Activated T-helper 17 cell treated with anti-CD3 and anti-CD28 coated beads, Interleukin-2, amount 50 U/mL, for 72 hours (primary cell): ENCODE measurements at places on chromosomes 5 and 9.
A peak's percentile ranks its signal among the peaks of the same experiment; 100 is the strongest.

- ATAC-seq = peak; percentile 68
These were observed 51.1 kb downstream of the C9orf152 start for GRCh38 chr9:110156902-110157301.

DNA sequence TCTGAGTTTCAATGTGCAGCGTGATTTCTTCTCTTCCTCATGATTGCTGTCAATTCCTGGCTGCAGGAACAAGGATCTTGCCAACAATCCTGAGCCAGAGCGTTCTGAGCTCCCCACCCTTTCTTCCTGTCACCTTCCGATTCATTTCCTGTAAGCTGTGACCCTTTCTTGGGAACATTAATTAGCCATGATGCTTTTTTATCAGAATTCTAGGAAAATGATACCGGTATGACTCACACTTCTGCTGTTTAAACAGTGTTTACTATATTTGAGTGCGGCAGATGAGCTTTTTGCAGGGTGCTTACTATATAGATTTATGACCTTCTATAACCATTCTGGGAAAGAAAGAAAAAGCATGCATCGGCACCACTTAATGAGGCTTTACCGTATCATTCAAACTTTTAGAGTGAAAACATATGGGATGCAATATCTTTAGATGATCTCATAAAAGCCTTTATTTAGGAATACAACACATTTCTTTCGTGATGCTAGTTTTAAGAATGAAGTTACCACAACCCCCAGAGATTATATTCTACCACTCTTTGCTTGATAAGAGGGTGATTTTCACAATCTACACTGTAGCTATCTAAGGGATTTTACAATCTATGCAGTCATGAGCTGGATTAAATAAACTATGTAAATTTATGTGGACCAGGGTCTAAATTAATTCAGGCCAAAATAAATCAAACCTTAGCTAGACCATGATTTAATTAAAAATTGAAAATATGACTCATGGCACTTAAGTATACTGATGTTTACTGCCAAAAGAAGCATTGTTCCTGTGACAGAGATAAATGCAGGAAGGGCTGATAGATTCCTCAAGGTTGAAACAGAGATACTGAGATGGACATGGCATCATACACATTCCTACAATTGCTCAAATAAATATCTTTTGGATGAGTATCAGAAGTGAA is 38.0 kb upstream of the OSMR start:
- no peak for ATAC-seq

DNA sequence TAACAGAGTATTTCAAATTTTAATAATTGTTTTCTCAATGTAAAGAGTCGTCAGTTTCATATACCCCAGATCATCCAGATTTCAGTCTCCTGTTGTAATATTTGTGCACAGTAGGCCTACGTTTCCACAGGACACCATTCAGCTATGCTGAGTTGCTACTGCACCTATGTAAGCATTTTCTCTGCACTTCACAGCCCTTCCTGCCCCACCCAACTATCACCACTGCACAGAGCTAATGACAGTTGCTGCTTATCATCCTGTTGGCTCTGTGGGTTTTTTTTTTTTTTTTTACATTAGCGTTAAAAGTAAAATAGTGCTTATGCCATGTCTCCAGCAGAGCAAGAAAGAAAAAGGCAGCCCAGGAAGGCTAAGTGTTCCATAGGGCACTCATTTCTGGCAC is 5.9 kb upstream of the PRKACG start:
- no peak for ATAC-seq

DNA sequence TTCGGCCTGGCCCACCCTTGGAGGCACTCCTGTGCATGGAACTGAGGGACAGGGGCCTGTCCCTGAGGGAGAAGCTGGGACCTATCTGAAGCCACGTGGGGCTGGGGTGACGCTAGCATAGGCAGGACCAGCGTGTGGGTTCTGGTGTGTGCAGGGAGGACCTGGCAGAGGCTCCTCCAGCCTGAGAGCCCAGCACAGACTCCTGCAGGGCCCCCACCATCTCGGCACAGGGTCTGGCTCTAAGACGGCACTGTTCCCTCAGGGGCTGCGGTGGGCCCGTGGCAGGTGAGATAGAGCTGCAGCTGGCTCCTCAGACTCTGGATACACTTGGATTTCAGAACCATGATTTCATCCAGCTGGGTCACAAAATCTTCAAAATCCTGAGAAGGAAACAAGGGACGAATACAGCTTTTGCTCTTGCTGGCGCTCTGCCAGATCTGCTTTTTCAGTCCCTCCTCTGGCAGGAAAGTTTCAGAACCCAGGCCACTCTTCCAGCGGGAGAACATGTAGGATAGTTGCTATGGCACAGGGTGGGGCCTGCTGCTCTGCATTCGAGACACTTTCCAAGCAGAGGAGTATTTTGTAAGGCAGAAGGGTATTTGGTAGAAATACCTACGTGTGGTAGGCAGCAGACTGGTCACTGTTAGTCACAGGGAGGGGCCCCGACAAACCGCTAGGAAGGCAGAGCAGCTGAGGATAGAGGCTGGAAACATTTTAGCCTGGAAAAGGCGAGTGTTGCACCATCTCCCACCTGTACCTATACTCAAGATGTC is 74.7 kb downstream of the KIF24 start:
- no peak for ATAC-seq

DNA sequence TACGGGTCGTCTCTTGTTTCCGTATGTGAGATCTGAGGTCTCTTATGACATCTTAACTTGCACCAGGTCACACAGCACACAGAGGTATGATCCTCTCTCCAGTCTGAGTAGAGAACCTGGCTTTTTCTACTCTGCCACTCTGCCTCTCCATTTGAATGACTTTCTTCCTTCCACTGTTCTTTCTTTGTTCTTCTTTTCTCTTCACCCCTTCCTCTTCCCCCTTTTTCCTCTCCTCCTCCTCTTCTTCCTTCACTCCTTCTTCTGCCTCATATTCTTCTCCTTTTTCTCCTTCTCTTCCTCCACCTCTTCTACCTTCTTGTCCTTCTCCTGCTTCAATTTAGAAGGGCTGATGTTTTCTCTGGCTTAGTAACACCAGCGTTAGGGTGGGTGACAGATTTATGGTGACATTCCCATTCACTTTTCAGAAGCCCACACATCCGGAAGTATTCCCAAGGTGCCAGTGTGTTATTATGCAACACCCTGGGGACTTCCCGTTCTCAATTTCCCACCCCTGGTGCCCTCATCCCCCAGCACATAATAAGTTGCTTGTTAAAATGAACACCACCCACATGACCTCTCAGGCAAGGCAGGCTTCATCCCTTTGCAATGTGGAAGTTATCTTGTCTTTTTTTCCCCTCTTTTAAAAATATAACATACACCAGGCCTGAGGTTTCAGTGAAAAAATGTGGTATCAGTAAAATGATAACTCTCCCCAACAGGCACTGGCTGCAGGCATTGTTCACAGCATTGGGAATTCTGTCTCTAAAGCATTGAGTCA is 122.0 kb downstream of the PAPPA start:
- ATAC-seq = no peak

DNA sequence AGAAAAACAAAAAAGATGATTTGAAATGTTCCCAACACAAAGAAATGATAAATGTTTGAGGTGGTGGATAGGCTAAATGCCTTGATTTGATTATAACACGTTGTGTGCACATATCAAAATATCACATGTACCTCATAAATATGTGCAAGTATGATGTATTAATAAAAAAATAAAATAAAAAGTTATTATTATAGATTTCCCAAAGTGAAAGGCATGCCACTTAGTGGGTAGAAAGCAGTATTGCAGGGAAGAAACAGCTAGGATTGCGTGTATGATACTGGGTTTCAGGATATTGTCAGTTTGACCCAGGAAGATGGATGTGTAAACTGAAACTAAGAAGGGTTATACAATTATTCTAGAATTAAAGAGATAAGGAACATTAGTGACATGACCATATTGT is 3.6 kb upstream of the TMEM38B start:
- ATAC-seq = no peak

DNA sequence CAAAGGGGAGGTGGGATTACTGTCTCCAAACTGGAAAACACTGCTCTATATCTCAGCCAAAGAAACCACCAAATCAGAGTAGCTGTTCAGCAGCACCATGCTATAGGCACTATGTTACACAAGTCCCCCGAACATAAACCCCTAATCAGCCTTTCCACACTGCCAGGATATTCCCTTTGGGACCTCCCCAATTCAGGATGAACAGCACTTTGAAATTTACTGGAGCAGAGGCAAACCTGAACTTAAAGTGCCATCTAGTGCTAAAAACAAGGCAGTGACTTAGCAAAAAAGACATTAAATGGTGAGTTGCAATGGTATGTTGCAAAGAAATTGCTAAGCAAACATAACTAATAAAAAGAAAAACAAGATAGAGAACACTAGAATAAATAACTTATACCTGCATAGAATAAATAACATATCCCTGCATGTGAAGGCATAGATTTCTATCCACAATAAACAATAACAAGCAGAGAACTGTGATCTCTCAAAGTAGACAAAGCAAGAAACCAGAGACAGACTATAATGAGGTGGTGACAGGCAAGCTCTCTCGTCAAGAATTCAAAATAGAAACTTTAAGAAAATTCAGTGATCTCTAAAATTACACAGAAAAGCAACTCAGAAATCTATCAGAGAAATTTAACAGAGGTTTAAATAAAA is 584.4 kb upstream of the ACO1 start:
- no peak for ATAC-seq

- no peak for ATAC-seq
These were observed 137.7 kb downstream of the HSD17B3 start for GRCh38 chr9:96164268-96164683.

- no peak for ATAC-seq
These were observed 90.7 kb downstream of the GADD45G start for GRCh38 chr9:89695441-89695891.

GRCh38 chr5:80871541-80871961 is 88.6 kb upstream of the RASGRF2 start:
- peak; percentile 95 for ATAC-seq

DNA sequence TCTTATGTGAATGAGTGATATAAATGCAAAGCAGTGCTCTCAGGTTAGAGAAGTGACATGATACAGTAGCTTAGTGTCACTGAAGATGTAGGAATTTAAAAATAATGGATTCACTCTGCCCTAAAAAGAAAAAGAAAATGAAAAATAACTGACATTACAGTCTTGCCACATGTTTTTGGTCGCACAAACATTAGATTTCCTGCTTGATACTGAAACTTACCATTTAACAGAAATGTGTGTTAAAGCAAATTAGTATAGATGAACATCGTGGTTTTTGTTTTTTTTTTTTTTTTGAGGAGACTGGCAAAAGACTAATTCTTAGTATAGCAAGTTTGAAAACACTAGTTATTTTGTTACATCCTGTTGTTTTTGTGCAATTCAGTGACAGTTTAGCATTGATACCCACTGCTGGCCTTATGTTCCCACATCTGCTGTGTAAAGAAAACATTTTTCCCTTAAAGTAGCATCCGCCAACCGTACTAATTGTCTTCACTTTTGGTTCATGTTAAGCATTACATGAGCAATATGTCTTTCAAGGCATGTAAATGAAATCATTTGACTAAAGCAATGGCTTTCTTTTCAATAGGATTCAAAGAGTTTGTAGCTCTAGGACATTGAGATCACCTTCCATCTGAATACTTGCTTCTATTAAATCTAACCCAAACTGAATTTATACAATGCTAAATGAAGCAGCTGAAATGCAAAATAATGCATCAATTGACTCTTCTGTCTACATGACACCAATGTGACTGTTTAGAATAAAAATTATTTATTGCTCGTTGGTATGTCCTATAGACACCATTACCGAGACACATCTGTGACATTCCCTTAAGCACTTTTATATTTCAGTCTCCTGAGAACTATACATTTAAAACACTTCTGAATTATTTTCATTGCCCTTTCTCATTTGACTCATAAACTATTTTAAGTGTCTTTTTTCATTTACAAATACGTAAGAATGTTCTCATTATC is 859.1 kb downstream of the MAT2B start:
- ATAC-seq = no peak

- ATAC-seq = no peak
These were observed 58.2 kb upstream of the PRR16 start for GRCh38 chr5:120405923-120406322.

- ATAC-seq = no peak
These were observed 89.2 kb downstream of the TEK start for GRCh38 chr9:27198190-27198589.

- ATAC-seq = no peak
These were observed 359.2 kb upstream of the ACTBL2 start for GRCh38 chr5:57841676-57842363.

- no peak for ATAC-seq
These were observed 70.2 kb downstream of the NR2F1-AS1 start for GRCh38 chr5:93510626-93511380.

GRCh38 chr5:90092734-90093133 is 316.8 kb downstream of the CETN3 start:
- no peak for ATAC-seq

- peak; percentile 46 for ATAC-seq
These were observed 128.3 kb downstream of the PCSK5 start for GRCh38 chr9:76018761-76019160.

DNA sequence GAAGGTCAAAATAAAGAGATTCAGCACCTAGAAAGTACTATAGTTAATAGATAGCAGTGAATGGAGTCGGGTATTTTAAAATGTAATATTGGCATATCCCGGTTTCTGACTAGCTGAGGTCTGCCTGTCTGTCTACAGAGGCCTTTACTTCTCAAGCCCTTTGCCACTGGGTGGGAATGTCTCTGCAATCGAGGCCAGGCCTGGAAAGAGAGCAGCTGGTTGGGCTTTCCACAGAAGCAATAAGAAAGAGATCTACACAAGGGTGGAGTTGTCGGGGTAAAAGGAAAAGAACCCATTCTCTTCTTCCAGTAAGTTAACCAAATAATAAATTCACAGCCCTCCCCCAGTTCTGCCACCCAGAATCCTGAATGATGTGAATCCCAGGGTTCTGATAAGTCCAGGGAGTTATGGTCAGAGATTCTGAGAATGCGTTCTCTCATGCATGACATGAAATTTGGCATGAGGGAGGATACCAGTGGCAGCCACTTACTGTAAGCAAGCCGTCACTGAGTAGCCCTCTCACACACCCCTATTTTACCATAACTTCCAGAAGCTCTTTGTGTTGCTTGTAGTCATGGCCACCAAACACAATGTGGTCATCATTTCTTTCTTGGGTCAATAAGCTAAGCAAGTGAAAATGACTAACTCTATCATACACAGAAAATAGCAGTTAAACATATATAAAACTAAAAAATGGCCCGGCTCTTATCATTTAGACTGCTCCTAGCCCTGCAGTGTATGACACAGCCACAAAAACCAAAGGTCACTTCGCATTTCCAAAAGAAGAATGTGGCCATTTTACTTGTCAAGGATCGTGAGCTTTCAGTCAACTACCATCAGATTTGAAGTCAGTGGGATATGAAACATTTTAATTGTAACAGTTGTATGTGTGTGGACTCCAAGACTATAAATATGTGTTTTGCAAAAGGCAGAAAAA is 185.0 kb downstream of the GLIS3 start:
- no peak for ATAC-seq
